Gastroesophageal sphincter (tissue), 4 donors: ENCODE measurements at places on chromosomes 5 and 9. TPM values are rescaled to one million over a fixed set of nuclear protein-coding genes. Genes with fewer than 3 reads are reported as not detected.

DNA sequence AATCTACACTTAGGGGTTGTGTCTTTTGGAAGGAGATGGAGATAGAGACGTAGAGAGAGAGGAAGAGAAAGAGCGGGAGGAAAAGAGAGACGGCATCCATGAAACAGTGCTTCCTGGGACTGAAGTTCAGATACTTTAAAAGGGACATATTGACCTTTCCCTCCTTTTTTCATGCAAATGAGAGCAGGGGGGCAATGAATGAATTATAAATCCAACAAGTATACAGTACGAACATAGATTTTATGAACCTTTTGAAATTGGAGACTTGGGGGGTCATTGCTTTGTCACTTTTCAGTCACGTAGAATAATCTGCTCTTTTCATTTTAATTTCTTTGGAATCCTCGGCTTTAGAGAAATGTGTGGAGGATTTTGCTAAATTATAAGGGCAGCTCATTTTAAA lies 364.2 kb downstream of the MAT2B start:
- ATAC-seq, result no peak

GRCh38 chr9:110072597-110073355 lies 135.2 kb downstream of the C9orf152 start:
- ATAC-seq, result no peak

DNA sequence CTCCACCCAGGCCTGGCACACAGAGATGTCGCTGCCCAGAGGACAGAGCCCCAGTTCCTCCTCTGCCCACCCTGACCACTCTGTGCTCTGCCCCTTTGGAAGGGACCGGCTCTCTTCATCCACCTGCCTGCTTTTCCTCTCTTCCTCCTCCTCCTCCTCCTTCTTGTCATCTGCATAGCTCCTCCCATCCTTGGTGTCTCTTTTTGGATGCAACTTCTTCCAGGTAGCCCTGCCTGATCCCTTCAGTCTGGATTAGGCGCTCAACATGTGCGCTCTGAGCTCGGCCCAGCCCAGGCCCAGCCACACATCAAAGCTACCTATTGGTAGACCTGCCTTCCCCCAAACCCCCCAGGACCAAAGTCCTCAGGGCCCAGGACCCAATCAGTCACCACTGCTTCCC lies 52.6 kb upstream of the RXRA start:
- ATAC-seq, result no peak

The PCDHB15 gene
- total RNA-seq, result 3.8 TPM

The LCN10 gene
- 7.9 TPM for total RNA-seq

The CDKN2A gene
- not detected for total RNA-seq
